ENCODE measurements at places on chromosomes 3 and 15.

- no peak for DNase-seq
Observed at GRCh38 chr3:48301800-48302166, 31.7 kb downstream of the SPINK8 start.

GRCh38 chr3:122602011-122602710 is 24.7 kb downstream of the PARP15 start:
- DNase-seq, result no peak

DNA sequence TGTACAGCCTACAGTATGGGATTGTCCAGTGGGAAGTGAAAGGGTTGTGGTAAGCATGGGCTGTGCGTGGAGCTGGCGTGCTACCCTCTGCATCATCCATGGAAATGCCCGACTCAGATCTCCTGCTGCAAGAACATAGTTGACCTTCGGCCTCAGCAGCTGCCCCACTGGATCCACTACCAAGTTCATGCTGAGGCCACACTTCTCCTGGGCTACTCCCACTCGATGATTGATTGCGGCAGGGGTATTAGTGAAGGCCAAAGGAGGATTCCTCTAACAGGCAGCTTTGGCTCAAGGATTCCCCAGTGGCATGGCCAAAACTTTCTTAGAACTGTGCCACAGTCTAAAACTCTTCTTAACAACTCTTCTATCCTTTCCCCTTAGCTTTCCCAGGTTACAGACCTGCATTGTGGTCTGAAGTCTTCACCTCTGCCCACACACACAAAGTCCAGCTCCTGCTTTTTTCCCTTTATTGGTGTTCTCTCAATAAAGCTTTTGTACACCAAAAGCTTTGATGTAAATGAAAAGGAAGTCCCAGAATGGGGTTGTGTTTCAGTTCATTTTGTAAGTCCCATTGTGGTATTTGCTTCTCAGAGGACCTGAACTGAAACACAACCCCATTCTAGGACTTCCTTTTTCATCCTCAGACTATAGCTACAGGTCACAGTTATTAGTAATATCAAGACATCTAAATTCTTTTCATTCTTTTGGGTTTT is 4.9 kb upstream of the TBC1D5 start:
- DNase-seq, result no peak

DNA sequence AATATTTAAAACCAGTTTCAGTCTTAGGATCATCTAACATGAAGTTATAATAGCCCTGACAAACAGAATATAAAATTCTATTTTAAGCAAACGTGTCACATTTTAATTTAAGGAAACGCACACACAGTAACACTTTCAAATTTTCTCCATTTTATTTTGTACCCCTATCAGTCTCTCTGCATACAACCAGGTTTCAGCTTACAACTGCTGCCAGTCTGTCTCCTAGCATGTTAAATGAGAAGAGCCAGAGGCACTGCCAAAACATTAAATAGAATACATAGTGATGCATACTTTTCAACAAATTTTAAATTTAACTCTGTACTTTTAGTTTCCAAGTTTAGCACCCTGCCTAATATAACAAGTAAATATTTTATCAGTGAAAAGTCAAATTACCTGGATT is 60.8 kb downstream of the UACA start:
- no peak for DNase-seq

Data from stimulated activated CD8-positive, alpha-beta memory T cell treated with anti-CD3 and anti-CD28 coated beads, Interleukin-15, amount 100 ng/mL, for 1 hour (primary cell).